ENCODE measurements at places on chromosomes 4 and X. TPM values are rescaled to one million over a fixed set of nuclear protein-coding genes. Genes with fewer than 3 reads are reported as not detected.

DNA sequence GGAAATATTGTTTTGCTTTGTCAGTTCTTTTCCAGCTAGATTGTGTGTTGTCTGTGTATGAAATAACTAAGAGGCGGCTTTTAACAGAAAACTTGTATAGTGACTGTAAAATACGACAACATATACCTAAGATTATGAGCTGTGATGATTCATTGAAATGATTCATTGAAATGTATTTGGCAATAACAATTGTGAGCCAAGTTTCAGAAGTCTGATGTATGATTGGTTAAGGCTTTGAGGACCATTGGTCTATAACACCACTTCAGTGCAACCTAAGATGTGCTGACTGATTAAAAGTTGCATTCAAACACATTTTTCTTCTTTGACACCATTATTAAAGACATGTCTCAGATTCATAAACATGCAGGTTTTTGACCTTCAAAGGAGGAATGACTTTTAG, 76.6 kb downstream of the PTPN13 start:
- no peak for DNase-seq

- DNase-seq, result no peak
Observed at GRCh38 chrX:37753384-37753783, 26.5 kb upstream of the CYBB start.

The PLXNB3 gene
- 0.77 TPM for total RNA-seq

The SSX1 gene
- not detected for total RNA-seq

All from activated T-cell treated with anti-CD3 and anti-CD28 coated beads, Interleukin-2, amount 50 U/mL, for 72 hours (primary cell).